ENCODE measurements at places on chromosomes 7 and 10.

DNA sequence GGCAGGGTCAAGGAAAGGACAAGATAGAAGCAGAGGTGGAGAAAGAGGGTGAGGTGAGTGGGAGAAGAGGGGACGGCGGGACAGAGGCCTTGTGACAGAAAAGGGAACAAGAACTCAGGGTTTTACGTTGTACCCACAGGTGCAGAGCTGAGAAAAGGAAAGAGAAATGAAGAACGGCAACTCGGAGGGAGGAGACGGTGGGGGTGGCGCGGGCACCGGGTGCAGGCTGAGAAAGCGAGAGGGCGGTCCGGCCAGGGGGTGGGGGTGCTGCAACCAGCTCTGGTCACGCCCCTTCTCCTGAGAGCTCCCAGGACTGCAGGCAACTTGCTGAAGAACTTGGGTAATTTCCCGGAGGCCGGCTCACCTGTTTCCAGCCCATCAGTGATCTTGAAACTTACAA is 65.3 kb downstream of the CARD11 start:
- peak; percentile 89 for DNase-seq

- DNase-seq = no peak
Observed at GRCh38 chr7:116786791-116787443, 75.5 kb upstream of the CAPZA2 start.

GRCh38 chr7:36281945-36282717 is 107.5 kb upstream of the ANLN start:
- DNase-seq = no peak

DNA sequence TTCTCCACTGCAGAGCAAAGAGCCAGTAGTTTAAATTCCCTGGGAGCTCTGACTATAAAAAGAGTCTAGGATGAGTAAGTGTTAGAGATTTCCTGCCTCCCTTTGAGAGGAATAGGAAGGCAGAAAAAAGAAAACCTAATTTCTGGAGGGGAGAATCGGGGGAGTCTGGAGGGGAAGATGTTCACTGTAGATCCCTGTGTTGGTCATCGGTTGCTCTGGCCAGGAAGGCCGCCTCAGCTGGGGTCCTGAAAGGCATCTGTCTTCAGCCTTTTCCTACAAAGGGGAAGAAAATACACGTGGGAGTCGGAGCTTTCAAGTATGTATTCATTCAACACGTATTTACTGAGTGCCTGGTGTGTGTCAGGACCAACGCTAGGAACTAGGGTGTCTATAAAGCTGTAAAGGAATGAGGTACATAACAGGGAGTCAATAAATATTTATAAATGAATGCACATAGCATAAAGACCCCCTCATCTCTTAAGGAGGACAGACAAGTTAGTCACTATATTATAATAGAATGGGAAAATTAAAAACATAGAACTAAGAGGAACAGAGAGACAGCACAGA is 101.1 kb downstream of the ICA1 start:
- no peak for DNase-seq

DNA sequence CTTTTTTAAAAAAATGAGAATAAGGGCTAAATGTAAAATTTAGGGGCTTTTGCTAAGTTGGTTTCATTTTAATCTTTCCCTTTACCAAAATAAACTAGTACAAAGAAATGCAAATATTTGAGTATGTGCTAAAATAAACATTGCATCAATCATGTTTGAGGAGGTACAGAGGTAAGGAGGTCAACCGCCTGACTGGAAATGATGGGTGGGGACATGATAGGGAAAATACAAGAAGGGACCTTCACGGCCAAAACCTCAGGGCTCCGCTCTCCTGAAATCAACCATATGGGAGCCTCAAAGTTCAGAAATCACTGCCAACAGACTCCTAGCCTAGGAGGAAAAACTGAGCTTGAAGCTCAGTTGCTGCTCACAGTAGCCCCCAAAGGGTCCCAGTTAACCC is 207.6 kb downstream of the AHR start:
- DNase-seq = no peak

GRCh38 chr10:77286531-77287508 is 350.8 kb downstream of the KCNMA1 start:
- DNase-seq = no peak
